ENCODE measurements at places on chromosomes 6 and 20.

DNA sequence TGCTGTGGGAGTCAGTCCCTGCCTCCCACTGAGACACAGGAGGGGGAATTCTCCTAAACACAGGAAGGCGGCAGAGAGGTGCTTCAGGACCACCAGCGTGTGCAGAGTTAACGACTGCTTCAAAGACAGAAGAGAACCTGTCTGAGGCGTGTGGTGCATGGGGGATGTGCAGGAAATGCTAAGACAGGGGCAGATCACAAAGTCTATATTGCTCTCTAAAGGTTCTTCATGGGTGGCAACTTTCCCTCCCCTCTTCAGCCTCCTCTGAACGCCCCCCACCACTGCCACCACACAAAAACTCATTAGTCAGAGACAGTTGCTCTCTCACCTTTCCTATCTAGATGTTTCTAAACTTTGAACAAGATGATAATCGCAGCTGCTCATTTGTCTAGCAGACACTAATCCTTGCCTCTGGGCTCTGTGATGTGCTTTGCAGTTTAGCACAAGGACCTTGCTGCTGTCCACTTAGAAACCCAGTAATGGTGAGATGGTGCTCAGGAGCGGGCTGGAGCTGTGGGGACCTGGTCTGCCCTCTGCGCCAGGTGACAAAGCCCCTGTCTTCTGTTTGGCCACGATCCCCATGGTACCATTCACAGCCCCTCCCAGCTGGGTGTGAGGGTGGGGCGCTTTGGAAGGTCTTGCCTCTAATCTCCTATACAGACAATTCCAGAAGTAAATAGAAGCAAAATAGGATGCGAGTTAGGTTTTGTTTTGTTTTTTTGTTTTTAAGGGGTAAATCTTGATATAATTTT lies 219.6 kb downstream of the NRN1 start:
- DNase-seq: no peak

- DNase-seq: no peak
Measured at GRCh38 chr6:21263531-21264287, 329.8 kb upstream of the SOX4 start.

GRCh38 chr6:113980937-113981554 lies 10.1 kb upstream of the HDAC2 start:
- no peak for DNase-seq

DNA sequence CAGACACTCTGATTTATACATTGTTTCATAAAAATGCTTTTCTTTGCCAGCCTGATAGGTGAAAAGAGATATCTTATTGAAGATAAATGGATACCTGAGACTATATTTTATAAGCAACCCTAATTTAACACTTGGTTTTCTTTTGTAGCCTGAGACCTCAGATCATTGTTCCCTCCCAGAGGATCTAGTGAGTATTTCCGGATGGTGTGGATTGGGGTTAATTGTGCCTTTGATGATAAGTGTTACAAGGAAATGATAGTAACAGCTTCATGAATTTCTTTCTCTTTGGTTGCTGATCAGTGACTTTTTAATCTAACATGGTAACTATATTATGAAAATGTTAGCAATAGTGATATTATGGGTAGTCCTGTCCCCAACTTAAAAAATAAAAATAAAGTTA lies 30.4 kb downstream of the KDM1B start:
- DNase-seq: no peak

GRCh38 chr6:8066108-8066507 lies 1.9 kb upstream of the BLOC1S5 start:
- DNase-seq: no peak

GRCh38 chr6:22271081-22271480 lies 25.8 kb downstream of the PRL start:
- no peak for DNase-seq

- DNase-seq: no peak
Measured at GRCh38 chr6:43361269-43361668, 8.2 kb downstream of the ZNF318 start.

- DNase-seq: no peak
Measured at GRCh38 chr6:44342052-44342451, 398 bp upstream of the SPATS1 start.

DNA sequence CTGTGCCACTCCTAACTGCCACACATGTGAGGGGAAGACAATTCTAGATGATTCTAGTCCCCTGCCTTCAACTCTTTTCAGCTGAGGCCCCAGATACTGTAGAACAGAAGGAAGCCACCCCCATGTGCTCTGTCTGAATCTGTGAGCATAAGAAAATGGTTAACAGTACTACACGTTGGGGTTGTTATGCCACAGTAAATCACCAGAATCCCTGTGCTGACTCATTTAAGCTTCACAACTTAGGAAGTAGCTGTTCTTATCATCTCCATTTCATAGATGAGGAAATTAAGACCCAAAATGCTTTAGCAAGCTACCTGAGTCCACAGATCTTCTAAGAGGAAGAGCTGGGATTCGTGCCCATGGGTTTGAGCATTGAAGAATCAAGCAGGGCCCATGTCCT lies 27.4 kb upstream of the SCRT2 start:
- no peak for DNase-seq

DNA sequence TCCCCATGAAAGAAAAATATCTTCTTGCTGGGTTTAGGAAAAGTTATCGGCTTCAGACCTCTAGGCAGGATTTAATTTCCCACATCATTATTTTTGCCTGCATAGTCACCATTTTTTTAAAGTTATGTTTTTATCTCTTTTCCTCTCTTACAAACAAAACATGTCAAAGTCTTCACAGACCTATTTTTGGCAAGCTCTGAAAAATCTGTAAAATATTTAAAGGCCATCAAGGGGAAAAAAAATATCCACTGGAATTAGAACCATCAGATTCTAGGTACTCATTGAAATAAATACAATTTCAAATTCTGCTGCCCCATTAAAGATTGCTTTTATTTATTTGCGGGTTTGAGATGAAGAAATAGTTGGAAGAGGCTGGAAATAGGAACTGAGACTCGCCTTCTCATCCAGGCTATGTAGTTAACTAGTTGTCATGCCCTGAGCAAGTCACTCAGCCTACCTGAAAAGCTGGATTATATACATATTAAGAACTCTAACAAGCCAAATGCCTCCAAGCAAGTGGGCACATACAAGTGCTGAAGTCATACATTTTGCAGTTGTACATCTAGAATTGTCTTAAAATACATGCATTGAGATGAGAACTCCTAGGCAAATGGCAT lies 101.7 kb upstream of the SASH1 start:
- no peak for DNase-seq

GRCh38 chr6:125728739-125729138 lies 20.7 kb upstream of the HEY2 start:
- no peak for DNase-seq

Data from activated CD4-positive, CD25-positive, alpha-beta regulatory T cell (primary cell).